ENCODE measurements at places on chromosomes 6 and 20.

DNA sequence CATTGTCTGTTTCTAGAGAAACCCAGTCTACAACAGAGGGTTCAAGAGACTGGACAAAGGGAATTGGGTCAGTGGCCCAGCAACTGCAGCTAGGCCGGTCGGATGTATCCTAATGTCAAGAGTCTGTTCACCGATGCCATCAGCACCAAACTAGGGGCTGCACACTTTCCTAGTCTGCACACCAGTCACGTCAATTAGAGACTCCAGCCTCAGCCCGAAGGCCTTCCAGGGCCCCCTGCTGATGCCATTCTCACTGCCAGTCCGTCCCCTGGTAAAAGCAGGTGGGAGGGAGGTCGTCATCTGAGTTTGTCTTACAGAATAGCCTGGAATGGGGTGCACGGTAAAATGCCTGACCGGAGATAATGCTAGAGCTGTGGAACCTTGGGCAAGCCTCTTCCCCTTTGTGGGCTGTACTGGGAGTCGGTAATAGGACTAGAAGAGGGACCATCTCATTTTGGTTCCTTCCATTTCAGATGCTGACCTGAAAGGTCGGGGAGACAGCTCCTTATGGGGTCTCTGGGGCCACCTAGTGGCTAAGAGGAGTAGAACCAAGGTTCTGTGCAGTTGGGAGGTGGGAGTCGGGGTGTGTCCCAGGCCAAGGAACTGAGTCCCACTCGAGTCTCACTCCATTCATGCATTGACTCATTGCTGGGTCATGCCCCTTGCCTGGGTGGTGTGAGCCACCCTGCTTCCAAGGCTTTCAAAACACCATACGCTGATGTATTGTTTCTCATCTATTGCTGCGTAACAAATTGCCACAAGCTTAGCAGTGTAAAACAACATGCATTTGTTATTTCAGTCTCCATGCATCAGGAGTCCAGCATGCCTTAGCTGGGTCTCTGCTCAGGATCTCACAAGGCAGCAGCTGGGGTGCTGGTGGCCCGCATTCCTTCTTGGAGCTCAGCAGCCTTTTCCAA lies 5.1 kb downstream of the SOX12 start:
- DNase-seq, result no peak

- no peak for DNase-seq
Measured at GRCh38 chr6:116365743-116366142, 5.0 kb upstream of the DSE start.

GRCh38 chr6:75893058-75893775 lies 144.2 kb downstream of the MYO6 start:
- DNase-seq, result no peak

- DNase-seq, result no peak
Measured at GRCh38 chr6:67336014-67336413, 1299.1 kb upstream of the ADGRB3 start.

GRCh38 chr6:21166754-21167153 lies 426.8 kb upstream of the SOX4 start:
- no peak for DNase-seq

- no peak for DNase-seq
Measured at GRCh38 chr20:25353747-25354705, 36.6 kb downstream of the ABHD12 start.

- DNase-seq, result no peak
Measured at GRCh38 chr6:113221850-113222249, 635.3 kb upstream of the MARCKS start.

- no peak for DNase-seq
Measured at GRCh38 chr20:13325033-13325432, 104.0 kb downstream of the ISM1 start.

All from right cardiac atrium (tissue), 5 donors.